ENCODE measurements at places on chromosomes 3 and 15.

- DNase-seq = no peak
Measured at GRCh38 chr3:76687019-76687418, 352.9 kb upstream of the ROBO2 start.

- no peak for DNase-seq
Measured at GRCh38 chr15:96035091-96035490, 295.4 kb upstream of the NR2F2 start.

GRCh38 chr15:41915255-41915994 is 21.6 kb upstream of the SPTBN5 start:
- no peak for DNase-seq

GRCh38 chr3:47746264-47746663 is 35.4 kb downstream of the SMARCC1 start:
- no peak for DNase-seq

Data from stimulated activated effector memory CD8-positive, alpha-beta T cell treated with anti-CD3 and anti-CD28 coated beads, Interleukin-12 subunit alpha, Interleukin-12 subunit beta, amount 100 ng/mL, for 72 hours (primary cell).